Motor neuron (in vitro differentiated cells): ENCODE measurements at places on chromosomes 16 and 17. TPM values are rescaled to one million over a fixed set of nuclear protein-coding genes. Genes with fewer than 3 reads are reported as not detected.

AOC2 gene
- 1.7 and 3.0 TPM in 2 replicates for total RNA-seq

GRCh38 chr16:53219795-53220454, 165.1 kb downstream of the CHD9 start:
- peak; percentile 87 for ATAC-seq

GRCh38 chr17:62653826-62654761, 26.6 kb downstream of the MRC2 start:
- ATAC-seq, result peak; percentile 49

SLC7A6 gene
- 22.2 and 28.3 TPM in 2 replicates for total RNA-seq

- no peak for ATAC-seq
Observed at GRCh38 chr16:75379911-75380847, 53.1 kb downstream of the CFDP1 start.

FAM20A gene
- total RNA-seq, result 2.0 and 2.6 TPM in 2 replicates
